A172 (cell line): ENCODE measurements at places on chromosomes 1 and 21.
A peak's percentile ranks its signal among the peaks of the same experiment; 100 is the strongest.

DNA sequence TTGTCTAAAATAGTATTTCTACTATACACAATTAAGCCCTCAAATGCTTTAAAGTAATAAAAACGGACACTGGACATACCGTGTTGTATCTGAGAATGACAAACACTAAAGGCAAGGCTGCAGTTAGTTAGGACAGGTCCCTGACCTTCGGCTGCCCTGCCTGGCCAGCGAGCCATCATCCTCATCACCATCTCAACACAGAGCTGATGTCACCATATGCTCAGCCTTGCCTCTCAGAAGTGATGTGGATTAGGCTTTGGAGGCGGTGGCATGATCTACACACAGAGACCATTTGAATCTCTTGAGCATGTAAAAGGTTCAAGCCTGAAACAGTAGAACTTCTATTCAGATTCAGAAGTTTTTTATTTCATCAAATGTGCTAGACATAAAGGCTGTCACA, 244.7 kb downstream of the SDCCAG8 start:
- DNase-seq = no peak

DNA sequence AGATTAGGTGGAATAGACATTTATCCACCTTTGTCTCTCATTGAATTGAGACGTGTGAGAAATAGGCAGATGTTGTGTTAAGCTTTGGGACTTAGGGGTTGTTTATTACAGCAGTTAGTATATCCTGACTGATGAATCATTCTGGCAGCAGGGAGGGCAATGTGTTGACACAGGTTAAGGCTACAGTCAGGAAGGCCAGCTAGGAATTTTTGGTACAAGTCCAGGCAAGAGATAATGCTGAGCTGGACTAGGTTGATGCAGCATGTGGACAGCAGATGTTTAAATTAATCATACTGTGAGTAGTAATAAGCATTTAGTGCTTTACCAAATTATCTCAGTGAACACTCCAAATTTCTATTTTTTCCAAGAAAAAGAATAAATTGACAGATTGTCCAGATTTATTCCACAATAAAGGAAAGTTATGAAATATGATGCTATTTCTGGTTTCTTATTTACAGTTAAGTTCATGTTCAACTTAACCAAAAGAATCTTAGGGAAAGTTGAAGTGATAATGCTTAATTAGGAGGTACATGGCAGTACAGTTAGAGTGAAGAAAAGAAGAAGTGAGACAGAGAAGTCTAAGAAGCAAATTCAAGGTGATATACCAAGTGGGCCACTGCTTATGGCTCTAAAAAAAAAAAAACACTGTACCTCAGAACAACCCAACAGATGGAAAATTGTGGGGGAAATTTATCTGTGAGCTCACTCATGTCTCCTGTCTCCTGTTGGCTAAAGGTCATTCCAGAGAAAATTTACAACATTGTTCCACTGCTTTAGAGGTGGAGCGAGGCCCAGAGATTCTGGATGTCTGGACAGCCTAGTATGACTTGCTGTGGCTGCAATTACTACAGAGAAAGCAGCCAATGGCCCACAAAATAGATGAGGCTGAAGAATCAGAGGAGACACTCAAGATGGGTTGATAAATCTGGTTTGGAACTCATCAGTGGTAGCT, 102.7 kb upstream of the C21orf91 start:
- peak; percentile 62 for DNase-seq

- no peak for DNase-seq
Measured at GRCh38 chr1:109908836-109909235, 1.8 kb upstream of the CSF1 start.

- DNase-seq = no peak
Measured at GRCh38 chr1:235343726-235344125, 15.4 kb downstream of the GGPS1 start.

- DNase-seq = no peak
Measured at GRCh38 chr1:162946701-162947100, 85.7 kb upstream of the CCDC190 start.

DNA sequence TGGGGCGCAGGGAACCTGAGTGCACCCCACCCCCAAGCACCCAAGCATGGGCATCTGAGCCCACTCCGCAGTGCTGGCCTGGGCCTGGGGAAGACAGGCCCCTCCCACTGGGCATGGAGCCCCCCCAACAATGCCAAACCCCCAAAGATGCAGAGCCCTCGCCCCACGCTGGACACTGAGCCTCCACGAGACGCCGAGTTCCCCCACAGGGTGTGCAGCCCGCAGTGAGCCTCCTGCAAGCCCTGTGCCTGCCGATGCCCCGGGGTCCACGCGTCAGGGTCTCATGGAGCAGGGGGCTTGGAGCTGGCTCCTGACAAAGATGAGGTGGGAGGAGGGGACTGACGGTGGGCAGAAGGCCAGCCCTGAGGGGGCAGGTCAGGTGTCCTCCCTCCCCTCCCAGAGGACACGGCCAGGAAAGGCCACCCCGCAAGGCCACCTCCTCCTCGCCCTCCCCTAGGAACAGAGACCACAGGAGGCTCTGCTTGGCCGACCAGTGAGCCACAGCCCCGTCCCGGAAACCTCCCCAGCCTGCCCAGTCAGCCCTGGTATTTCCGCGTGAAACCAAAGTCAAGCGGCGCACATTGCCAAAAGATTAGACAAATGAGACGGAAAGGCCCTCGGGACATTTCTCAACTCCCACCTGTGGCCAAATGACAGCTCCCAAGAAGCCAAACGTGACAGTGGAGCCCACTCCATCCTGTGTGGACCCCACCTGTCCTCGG, 33.4 kb downstream of the MEGF6 start:
- no peak for DNase-seq

DNA sequence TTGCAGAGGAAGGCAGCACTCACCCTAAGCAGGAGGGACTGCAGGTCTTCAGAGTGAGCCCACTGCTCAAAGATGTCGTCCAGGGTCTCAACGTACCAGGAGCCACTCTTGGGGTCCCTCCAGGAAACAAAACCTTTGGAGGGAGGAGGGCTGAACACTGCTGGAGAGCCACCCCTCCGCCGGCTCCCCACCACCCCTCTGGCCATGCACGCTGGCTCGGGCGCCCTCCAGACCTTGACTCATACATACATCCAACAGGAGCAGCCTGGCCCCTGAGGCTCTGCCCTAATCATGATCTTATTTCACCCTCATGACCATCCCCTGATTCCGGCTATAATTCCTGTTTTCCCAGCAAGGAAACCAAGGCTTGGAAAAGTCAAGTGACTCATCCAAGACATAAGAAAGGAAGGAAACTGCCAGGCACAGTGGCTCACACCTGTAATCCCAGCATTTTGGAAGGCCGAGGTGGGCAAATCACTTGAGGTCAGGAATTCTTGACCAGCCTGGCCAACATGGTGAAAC, 18.0 kb downstream of the CELA2B start:
- DNase-seq = no peak

GRCh38 chr1:200143347-200143746, 115.8 kb downstream of the NR5A2 start:
- no peak for DNase-seq

- no peak for DNase-seq
Measured at GRCh38 chr1:32390904-32391870, 3.1 kb downstream of the BSDC1 start.

- DNase-seq = no peak
Measured at GRCh38 chr1:14220811-14221210, 377.7 kb upstream of the KAZN start.

DNA sequence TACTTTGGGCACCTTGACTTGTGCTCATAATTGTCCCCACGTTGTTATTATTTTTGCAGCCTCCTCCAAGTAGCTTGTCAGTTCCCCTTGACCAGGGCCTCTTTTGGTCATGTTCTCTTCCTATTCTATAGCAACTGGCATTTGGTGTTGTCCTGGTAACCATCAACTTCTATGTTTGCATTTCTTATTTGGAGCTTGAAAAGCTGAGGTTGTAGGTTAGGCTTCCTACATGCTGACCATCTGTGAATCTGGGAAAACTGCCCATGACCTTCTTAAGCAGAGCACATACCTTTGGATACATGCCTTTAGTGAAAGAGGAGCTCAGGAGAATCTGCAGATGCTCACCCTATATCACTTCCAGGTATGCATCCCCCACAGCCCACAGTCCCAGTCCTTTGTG, 160.8 kb downstream of the HHAT start:
- no peak for DNase-seq
